Activated naive CD4-positive, alpha-beta T cell (primary cell): ENCODE measurements at places on chromosomes 7 and 10.

DNA sequence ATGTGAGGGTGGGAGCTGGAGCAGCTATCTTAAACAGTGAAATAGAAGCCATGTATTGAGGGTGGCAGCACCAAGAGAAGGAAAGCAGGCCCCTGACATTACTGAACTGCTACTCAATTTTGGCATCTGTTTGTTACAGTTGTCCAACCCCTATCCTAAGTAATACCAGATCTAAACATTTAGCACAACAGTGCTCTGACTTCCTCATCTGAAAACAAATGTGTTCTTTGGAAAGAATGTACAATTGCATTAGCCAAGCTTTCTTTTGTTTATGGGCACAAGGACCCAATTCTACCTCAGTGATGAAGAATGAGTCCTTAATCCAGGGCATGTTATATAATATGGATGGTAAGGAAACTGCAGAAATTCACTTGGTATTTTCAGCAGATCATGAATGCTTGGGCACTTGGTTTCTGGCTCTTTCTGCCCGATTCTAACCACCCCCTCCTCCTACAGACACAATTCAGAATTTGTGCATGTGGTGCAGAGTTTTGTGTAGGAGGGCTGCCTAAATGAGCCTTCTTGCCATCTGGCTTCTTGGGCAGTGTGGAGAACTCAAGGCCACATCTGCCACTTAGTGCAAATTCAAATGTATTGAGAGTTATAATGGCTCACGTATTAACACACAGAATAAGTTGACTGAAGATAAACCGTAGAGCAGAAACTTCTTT lies 36.9 kb upstream of the KMT2E start:
- no peak for DNase-seq

DNA sequence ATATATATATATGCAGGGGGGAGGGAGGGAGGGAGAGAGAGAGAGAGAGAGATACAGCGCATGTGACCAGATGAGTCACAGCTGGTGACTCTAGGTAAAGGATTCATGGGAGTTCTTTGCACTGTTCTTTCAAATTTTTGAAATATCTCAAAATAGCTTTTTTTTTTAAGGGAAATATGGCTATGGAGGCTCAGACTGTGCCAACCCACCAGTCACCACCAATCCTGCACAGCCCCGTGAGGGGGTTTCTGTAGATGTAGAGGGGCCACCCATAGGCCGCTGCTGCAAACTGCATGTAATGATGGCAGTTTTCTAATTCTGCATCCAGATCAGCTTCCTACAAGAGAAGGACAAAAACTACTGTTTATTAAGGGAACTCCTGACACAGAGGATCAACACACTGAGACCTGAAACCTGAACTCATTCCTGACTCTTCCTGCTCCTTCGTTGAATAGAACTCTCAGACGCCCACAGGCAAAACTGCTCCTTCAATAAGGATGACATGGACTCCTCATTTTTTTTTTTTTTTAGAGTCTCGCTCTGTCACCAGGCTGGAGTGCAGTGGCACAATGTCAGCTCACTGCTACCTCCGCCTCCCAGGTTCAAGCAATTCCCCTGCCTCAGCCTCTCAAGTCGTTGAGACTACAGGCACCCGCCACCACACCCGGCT lies 17.3 kb downstream of the DAGLB start:
- no peak for DNase-seq

DNA sequence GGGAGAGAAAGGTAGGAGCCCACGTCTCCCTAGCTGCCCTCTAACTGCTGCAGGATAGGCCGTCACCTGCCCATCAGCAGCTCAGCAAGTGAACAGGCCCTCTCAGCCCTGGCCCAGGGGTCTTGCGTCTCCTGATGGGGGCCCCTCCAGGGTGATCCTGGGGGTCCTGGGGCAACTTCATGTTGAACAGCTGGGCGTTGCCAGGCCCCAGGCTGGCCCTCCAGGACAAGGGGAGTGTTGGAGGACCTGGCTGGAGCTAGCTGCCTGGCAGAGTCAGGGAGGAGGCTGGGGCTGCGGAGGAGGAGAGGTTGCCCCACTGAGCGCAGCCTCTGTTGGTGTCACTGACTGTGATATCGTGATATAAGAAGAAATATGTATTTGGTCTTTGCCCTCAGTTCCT lies 34.7 kb downstream of the SPOCK2 start:
- no peak for DNase-seq

GRCh38 chr10:369684-370448 lies 234.6 kb downstream of the ZMYND11 start:
- no peak for DNase-seq

GRCh38 chr10:18144928-18145327 lies 4.7 kb downstream of the CACNB2 start:
- DNase-seq = no peak

GRCh38 chr7:138036135-138036534 lies 34.2 kb upstream of the CREB3L2 start:
- no peak for DNase-seq

- DNase-seq = no peak
Observed at GRCh38 chr10:50467209-50467608, 156.5 kb downstream of the SGMS1 start.

DNA sequence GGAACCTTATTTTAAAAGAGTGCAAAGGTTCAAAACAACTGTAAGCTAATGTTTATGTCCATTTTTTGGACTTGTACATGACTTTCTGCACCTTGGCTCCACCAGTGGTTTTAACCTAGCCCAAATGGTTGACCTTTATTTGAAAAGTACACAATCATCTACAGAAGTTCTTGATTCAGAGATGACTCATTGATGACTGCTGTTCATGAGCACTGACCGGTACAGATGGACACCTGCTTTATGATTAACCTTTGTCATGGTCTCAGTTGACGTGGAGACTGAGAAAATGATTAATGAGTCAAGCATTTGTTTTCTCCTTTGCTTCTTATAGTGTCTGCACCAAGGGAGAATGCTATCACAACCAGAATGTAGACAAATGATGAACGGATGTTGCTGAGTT lies 55.7 kb upstream of the PTER start:
- no peak for DNase-seq

DNA sequence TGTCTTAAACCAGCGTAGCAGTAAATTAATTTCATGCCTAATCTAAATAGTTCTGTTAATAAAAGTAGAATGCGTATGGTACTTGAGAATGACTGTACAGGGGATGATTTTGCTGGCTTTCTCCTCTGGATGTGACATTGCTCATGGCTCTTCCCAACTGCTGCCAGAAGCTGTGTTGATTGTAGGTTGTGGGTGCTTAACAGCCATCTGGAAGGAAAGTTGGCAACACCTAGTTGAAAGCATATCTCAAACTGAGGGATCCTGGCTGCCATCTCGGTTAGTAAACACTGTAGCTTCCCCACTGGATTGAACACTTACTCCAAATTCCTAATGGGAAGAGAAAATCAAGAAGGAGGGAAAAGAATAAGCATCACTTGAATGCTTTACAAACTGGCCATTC lies 130.9 kb downstream of the NXPH1 start:
- no peak for DNase-seq

- no peak for DNase-seq
Observed at GRCh38 chr7:138738114-138738513, 37.0 kb upstream of the SVOPL start.

- DNase-seq = no peak
Observed at GRCh38 chr10:131418681-131419080, 107.2 kb upstream of the TCERG1L start.

DNA sequence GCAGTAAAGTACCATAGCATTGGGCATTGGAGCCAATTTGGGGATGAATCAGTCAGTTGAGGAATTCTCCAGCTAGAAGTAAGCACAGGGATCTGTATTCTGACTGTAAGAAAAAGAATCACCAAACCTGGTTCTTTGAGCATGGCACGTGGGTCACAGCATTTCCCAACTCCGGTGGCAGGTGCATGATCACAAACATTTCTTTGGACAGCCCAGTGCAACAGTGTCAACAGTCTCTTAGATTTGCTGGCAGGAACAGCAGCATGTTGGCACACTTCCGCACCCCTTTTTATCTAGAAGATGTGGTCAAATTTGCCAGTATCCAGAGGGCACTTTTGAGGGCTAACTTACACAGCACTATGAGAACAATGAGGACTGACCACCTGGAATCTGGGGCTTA lies 437.5 kb upstream of the GHITM start:
- DNase-seq = no peak

- no peak for DNase-seq
Observed at GRCh38 chr10:21985541-21985940, 18.0 kb downstream of the DNAJC1 start.

GRCh38 chr7:94350734-94351133 lies 44.0 kb upstream of the COL1A2 start:
- DNase-seq = no peak

- no peak for DNase-seq
Observed at GRCh38 chr10:30816820-30817171, 187.2 kb upstream of the LYZL2 start.

GRCh38 chr10:112235141-112235540 lies 48.1 kb upstream of the TECTB start:
- no peak for DNase-seq

DNA sequence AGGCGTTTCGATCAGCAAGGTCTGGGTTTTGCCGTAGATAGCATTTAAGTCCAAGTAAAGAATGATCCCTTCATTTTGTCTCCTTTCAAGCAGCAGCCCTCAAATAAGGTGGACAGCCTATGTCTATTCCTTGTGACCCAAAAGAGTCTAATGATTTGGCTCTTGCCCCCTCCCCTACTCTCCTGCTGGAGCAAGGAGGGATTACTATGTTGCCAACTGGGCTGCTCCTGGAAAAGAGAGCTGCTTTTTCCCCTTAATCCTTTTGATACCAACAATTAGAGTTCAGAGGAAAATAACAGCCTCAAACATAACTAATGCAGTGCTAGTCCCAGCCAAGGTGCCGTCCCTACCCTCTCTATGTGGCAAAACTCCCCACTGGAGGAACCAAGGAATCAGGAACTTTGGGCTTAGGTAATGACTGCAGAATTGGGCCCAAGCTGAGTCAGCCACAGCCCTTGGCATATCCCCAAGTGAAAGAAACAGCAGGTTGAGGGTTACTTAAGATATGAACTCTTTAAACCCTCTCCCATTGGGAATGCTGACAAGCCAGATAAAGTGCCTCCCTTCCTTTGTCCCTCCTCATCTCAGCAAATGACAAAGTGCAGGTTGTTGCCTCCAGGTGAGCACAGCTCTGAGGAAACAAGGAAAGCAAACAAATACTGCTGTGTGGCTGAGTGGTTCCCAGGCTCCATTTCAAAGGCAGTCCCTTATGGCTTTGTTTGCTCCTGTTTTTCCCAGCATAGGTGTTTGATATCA lies 643.7 kb downstream of the INHBA start:
- no peak for DNase-seq

- no peak for DNase-seq
Observed at GRCh38 chr10:130138479-130138866, 2.3 kb downstream of the GLRX3 start.

DNA sequence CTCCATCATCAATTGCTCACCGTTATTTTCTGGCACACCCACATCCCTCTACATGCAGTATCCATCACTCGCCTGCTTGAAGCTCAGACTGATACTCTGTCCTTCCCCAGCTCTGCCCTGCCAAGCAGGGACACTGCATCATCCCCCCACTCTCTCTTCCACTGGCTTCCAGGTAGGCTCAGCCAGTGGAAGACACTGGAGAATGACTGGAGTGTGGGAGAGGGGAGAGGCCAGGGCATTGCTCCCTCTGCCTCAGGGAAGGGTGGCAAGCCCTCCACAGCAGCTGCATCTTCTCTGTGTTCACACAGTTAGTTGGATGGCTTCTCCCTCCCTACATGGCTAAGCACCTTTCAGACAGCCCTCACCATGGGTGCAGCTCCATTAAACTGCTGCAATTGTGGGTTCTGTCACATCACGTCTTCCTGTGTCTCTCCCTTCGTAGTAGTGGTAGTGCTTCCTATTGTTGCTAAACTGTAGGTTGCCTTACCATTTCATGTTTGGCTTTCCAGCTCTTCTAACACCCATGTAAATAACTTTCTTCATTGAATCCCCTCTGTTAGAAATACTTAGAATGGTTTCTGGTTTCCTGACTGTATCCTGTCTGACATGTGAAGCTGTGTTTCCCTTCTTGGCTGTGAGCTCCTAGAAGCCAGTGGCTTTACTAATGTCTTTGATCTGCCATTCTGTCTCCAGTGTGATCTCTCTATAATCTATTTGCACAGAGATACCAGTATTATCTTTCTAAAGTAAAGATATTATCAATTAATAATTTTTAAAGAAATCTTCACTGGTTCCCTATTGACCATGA lies 483.7 kb upstream of the LRRN3 start:
- no peak for DNase-seq

GRCh38 chr7:83925860-83926259 lies 268.7 kb downstream of the SEMA3A start:
- DNase-seq = no peak

DNA sequence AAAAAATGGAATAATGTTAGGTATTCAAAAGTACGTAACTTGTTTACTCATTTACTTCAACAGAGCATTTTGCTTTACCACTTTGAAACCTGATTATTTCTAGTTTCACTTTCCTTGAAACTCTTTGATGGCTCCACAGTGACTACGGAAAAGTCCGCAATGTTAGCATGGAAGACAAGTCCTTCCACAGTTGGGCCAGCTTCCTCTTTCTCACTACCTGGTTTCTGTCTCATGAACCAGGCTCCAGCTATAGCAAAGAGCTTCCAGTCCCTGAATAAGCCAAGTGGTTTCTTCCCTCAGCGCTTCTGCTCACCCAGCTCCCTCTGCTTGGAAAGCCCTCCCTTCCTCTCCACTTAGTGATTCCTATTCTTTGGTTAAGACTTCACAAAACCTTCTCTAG lies 44.8 kb upstream of the SLC16A12 start:
- no peak for DNase-seq

DNA sequence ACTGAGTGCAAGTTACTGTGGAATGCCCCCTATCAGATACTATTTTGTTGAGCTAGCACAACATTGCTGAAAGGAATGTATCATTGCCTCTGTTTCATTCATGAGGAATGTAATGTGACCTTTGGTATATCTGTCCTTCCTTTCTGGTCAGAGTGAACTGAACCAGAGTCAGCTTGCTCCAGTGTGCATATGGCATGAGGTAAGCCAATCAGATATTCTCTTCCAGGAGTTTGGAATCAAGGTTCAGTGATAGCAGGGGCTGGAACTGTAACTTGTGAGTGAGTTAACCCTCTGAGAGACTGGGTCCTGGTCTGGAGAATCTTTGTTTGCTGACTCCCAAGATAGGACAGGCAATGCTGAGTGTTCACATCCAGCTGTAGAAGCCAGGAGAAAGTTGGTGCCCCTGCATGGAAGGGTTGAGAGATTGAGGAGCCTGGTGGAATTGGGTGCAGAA lies 45.3 kb upstream of the OSBPL3 start:
- DNase-seq = no peak

GRCh38 chr7:142308918-142309317 lies 51.1 kb upstream of the PRSS58 start:
- DNase-seq = no peak

GRCh38 chr10:104034401-104035193 lies 51.1 kb downstream of the COL17A1 start:
- DNase-seq = no peak

DNA sequence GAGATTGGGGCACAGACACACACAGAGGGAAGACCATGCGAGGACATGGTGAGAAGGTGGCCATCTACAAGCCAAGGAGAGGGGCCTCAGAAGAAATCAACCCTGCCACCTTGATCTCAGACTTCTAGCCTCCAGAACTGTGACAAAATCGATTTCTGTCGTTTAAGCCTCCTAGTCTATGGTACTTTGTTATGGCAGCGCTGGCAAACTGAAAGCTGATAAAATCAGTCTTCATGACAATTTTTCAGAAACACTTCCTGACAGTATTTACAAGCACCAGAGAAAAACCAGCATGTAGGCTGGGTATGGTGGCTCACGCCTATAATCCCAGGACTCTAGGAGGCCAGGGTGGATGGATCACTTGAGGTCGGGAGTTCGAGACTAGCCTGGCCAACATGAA lies 4.2 kb downstream of the PARP12 start:
- DNase-seq = no peak

- no peak for DNase-seq
Observed at GRCh38 chr7:95840953-95841950, 68.9 kb downstream of the DYNC1I1 start.
